Stimulated activated CD4-positive, alpha-beta T cell treated with anti-CD3 and anti-CD28 coated beads, Interleukin-1b, Interleukin-23, amount 100 ng/mL, for 1 hour (primary cell): ENCODE measurements at places on chromosomes 3 and 15.

GRCh38 chr3:45021524-45022297, 4.4 kb upstream of the CLEC3B start:
- no peak for DNase-seq

DNA sequence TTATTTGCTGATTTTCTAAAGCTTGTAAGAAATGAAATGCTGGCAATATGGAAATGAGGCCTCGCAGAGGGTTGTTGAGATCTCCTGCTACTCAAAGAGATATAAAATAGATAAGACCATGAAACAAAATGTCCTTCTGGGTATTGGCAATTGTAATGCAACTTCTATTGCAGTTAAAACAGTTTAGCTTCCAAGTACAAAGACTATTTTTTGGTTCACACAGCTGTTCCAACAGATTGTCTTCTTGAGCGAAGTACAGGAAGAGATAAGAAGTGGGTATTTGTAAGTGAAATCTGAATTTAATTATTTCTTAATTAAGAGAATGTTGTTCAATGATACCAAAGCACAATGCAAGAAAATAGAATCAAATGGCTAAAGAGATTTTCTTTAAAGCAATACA, 801.5 kb upstream of the GBE1 start:
- DNase-seq, result no peak

DNA sequence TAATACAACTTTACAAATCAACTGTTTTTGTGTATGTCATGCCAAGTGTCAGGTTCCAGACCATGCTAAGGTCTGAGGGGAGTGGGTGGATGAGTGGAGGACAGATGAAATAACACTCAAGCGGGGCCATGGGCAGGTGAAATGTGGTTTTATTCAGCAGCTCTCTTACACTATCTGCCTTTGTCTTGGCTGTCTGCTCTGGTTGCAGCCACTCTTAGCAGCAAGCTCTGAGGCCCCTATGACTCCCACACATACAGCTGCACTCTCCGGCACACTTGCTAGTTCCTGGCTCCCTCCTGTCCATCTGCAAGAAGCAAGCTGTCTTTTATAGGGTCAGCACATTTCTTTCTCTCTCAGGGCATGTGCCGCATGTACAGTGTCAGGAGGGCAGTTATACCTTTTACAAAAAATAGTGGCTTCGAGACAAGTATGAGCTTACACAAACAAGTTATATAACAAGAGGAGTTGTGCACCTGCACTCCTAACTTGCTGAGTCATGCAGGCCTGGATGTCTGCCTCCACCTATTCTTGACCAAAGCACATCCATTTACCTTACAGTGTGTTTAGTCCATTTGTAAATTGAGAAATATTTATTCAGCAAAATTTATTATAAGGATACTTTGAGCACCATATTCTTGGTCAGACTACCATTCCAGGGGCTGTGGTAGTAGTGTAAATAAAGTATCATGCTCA, 683.7 kb upstream of the CBLB start:
- no peak for DNase-seq

GRCh38 chr3:12399226-12399625, 85.1 kb upstream of the TSEN2 start:
- DNase-seq, result no peak

GRCh38 chr15:73746883-73747282, 6.3 kb downstream of the INSYN1 start:
- no peak for DNase-seq

DNA sequence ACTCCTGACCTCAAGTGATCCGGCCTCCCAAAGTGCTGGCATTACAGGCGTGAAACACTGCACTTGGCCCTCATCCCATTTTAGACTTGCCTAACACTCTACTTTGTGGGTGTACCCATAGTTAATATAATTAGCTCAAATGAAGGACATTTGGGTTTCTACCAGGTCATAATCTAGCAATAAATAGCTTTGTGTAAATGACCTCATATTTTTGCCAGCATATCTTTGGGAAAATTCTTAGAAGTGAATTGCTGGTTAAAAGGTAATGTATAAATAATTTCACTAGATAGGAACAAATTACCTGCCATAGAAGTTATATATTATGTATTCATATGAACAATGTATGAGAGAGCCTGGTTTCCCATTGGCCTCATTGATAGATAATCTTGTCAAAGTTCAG, 206.0 kb downstream of the DIPK2A start:
- DNase-seq, result no peak

- DNase-seq, result peak; percentile 14
Measured at GRCh38 chr15:52139599-52140462, 27.3 kb upstream of the BCL2L10 start.

DNA sequence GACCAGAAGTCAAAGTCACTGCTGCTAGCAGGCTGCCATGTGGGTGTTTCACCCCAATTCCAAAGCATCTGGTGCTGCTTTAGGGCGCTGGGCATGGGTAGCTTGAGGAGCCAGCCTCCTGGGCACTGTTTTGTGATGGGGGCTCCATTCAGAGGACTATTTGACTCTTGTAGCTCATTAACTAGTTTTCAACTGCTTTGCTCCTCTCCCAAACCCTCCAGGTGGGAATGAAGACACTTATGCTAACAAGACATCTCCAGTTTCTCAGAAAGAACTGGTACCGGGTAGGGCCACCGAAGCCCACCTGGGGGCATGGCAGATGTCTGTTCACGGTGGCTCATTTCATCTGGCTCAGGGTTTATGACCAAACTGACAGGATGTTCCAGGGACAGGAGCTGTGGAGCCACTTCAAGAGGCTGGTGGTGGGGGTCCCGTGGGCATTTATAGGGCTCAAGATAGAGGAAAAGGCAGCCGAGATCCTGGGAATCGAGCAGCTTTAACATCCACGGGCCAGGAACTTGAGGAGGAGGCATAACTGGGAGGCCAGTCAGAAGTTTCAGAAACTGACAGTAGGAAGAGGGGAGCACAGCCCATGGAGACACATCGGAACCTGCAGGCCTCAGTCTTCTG, 17.7 kb downstream of the AMOTL2 start:
- no peak for DNase-seq

DNA sequence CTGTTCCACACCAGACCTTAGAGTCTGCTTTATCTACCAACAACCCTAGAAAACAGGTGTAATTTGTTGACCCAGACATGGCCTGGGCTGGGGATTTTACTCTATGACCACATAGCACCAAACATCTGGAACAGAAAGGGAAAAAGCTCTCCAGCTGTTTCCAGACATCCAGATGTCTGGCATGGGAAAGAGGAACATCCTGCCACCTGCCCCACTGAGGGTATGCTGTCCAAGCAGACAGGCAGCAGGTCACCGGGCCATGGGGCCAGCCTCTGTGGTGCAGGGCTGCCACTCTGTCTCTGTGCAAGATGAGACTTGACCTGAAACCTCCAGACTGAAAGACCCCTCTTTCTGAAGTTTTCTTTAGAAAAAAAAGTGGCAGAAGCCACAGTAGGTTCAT, 359.3 kb upstream of the ICE2 start:
- no peak for DNase-seq

GRCh38 chr3:145191543-145191942, 969.4 kb downstream of the PLOD2 start:
- DNase-seq, result no peak

DNA sequence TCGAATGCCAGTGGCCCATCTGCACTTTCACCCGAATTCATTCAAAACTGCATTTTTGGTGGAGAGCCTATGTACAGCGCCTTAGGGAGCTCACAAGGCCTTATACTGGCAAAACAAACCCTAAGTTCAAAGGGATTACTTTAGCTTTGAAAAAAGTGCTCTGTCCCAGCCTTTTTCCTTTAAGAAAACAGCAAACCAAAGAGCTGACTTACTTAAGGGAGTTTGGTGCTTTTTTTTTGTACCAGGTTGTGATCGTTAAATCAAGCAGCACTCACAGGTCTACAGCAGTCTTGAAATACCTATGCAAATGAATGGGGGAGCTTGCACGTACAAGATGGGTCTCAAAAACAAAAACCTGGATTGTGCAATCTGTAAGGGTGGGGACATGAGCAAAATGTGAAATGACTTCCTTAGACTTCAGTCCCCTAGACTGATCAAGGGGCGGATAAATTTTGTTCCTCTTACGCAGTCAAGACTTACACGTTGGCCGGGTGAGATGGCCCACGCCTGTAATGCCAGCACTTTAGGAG, 11.6 kb upstream of the PIK3CB start:
- no peak for DNase-seq

GRCh38 chr3:72475258-72476138, 372.7 kb downstream of the SHQ1 start:
- DNase-seq, result no peak

- DNase-seq, result no peak
Measured at GRCh38 chr15:82739086-82739485, 29.4 kb upstream of the AP3B2 start.
